Stimulated activated CD8-positive, alpha-beta memory T cell treated with anti-CD3 and anti-CD28 coated beads, Interleukin-15, amount 100 ng/mL, for 48 hours (primary cell): ENCODE measurements at places on chromosomes 7 and 10.

DNA sequence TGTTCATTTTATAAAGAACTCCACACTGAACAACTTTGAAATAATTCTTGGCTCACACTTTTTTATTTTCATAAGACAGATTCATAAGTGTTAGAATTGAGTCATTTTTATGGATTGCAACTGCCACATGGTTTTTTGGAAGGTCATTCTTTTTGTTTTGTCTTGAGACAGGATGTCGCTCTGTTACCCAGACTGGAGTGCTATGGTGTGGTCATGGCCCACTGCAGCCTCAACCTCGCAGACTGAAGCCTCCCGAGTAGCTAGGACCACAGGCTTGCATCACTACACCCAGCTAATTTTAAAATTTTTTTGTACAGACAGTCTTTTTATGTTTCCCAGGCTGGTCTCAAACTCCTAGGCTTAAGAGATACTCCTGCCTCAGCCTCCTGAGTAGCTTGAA is 20.3 kb downstream of the BMS1 start:
- no peak for DNase-seq

- DNase-seq = no peak
These were observed 16.3 kb upstream of the ZMIZ1 start for GRCh38 chr10:79052291-79053080.

- no peak for DNase-seq
These were observed 139.0 kb upstream of the ASAH2 start for GRCh38 chr10:50390302-50390701.

DNA sequence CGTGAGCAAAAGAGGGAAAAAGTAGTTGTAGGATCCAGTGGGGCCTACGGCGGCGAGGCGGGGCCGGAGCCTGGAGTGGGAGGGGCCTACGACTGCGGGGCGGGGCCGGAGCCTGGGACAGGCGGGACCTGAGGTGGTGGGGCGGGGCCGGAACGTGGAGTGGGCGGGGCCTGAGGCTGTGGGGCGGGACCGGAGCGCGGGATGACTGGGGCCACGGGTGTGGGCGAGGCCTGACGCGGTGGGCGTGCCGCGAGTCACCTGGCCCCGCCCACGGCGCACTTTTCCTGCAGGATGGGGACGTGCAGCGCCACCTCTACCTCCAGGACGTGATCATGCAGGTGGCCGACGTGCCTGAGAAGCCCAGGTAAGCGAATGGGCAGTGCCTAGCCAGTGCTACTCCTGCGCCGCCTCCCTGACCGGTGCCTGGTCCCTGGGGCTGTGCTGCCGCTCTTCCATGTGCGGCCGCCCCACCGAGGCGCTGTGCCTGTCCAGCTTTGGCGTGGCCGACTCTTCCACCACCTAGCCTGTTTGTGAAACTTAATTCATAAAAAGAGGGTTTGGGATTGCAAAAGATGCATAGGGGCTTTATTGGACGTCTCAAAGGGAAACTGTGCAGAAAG is 496 bp downstream of the ZNF511 start:
- peak; percentile 80 for DNase-seq
